ENCODE measurements at places on chromosomes 6 and 20.

GRCh38 chr6:24883618-24884017, 52.1 kb downstream of the RIPOR2 start:
- no peak for DNase-seq

GRCh38 chr20:19026121-19026878, 186.1 kb upstream of the SLC24A3 start:
- no peak for DNase-seq

GRCh38 chr6:11494786-11495564, 42.6 kb upstream of the TMEM170B start:
- no peak for DNase-seq

DNA sequence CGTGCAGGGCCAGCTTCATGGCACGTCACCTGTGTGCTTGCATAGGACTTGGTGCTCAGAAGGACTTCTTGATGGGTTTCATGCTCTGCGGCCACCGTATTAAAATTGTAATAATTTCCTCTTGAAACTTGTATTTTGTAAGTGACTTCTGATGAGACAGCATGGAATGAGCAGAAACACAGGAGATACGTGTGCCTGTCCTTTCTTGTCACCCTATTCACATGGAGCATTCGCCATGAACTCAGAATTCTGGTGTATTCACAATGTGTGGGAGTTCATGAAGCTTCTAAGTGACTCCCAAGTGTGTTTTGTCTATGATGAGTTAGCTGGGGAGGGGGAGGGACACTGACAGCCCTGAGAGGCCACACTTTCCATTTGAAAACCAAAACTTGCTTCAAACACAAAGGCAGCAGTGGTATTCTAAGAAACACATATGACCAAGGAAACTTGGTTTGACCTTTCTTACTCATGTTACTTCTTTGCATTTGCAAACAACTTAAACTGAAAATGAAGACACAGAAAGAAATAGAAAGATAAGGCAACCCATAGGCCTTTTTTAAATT, 92.1 kb upstream of the NEDD9 start:
- no peak for DNase-seq

DNA sequence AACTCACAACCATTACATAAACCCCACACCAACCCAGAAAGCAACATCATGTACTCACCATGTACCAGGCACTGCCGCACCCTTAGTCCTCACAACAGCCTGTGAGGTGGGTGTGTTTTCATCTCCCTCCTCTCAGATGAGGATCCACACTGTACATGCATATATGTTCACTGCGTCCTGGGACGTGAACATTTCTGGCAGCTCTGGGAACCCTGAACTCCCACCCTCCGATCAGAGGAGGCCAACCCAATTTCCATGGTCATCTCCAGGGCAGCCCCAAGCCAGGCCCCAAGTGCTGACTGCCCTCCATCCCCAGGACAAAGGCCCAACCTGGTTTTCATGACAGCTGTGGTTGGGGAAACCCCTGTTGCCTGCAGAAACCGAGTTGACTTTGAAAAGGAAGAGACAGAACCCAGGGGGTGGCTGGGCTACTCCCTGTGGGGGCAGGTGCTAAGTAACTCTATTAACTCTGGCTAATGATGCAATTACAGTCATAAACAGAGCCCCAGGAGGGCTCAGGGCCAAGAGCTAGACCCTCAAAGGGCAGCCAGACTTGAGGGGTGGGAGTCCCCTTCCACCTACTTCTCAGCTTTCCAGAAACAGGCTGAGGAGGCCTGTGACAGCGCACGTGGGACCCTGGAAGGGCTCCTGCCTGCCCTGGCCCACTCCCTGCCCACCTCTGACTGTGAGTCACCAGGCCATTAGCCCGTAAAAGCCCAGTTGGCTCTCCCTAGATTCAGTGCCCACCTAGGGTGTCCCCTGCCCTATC, 2.6 kb downstream of the TFEB start:
- DNase-seq, result no peak

All from cerebellar nuclear complex (tissue), 1 donor.